Activated naive CD4-positive, alpha-beta T cell treated with Interleukin-2 at 50 U/mL for 16 hours (primary cell): ENCODE measurements at places on chromosomes 7 and 10.
A peak's percentile ranks its signal among the peaks of the same experiment; 100 is the strongest.

GRCh38 chr10:96130326-96130995, 364 bp downstream of the ZNF518A start:
- peak; percentile 74 for DNase-seq

- DNase-seq: no peak
Measured at GRCh38 chr7:474605-475424, 44.8 kb downstream of the PDGFA start.

GRCh38 chr7:28592861-28593260, 180.5 kb downstream of the CREB5 start:
- no peak for DNase-seq

- DNase-seq: no peak
Measured at GRCh38 chr10:108597657-108598319, 1325.5 kb downstream of the XPNPEP1 start.

GRCh38 chr10:59470570-59470969, 108.2 kb upstream of the FAM13C start:
- DNase-seq: no peak

DNA sequence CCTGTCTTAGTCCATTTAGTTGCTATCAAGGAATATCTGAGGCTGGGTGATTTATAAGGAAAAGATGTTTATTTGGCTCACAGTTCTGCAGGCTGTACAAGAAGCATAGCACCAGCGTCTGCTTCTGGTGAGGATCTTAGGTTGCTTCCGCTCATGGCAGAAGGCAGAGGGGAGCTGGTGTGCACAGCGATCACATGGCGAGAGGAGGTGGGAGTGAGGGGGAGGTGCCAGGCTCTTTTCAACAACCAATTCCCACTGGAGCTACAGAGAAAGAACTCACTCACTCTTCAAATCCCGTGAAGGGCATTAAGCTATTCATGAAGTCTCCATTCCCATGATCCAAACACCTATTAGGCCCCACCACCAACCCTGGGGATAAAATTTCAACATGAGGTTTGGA, 371.6 kb downstream of the SH2D4B start:
- DNase-seq: no peak

DNA sequence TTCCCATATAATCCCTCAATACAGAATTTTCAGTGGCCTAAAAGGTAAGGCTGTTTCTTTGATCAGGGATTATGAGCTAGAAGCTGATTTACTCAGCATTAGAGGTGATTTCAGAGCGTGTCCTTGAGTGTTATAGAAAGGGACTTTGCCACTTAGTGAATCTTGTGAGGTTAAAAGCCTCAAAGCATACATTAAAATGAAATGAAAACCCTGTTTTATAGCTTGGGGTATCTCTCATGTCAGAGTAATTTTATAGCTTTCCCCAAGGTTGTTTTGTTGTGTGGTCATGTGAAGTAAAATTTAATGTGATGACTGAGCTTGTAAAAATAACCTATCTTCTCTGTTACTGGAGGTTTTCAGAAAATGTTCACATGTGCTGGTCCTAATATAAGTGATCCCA, 198.8 kb downstream of the CDCA7L start:
- no peak for DNase-seq

DNA sequence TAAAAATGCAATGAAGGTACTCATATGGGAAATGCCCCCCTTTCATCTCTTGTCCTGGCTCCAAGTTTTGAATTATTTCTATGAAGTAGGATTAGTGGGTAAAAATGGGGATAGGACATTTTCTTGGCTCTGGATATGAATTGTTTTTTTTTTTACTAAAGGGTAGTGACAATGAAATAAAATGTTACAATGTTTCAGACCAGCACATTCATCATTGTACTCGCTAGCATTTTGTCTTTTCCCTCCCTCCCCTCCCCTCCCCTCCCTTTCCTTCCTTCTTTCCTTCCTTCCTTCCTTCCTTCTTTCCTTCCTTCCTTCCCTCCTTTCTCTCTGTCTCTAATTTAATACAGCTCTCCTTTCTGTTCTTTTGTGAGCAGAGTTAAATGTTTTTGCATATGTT, 64.4 kb downstream of the CDK1 start:
- DNase-seq: no peak

GRCh38 chr7:45721686-45722598, 147.8 kb downstream of the ADCY1 start:
- DNase-seq: no peak

DNA sequence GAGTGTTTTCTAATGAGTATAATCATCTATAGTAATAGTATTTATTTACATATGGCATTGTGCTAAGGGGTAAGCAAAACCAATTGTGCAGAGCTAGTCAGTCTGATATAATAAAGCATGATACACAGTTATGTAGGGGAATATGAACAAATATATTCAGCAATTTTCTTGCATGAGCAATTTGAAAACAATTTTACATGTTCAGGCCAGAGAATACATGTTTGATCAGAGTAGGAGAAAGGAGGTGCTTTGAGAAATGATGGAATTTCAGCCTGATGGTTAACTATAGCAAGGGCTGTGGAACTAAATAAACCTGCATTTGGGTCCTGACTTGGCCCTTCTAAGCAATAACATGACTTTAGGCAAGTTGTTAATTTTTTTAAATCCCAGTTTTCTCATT, 214.5 kb downstream of the TWIST1 start:
- no peak for DNase-seq

DNA sequence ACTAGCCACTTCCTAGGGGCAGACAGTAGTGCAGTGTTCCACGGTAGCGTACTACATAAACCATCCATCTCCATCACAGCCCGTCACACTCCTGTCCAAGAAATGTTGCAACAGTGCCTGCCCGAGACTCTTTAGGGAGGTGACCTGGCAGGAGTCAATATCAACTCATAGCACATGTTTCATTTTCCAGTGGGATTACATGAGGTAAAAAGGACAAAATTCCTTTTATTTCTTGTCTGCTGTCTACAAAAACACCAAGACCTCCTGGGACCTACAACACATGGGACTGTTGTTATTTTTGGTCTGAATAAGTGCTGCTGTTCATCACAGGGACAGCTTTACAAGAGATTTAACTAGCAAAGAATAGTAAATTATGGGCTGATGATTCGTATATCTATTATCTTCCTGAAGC, 99.9 kb downstream of the MPP7 start:
- DNase-seq: no peak

GRCh38 chr7:36001546-36001945, 151.5 kb upstream of the EEPD1 start:
- DNase-seq: no peak

DNA sequence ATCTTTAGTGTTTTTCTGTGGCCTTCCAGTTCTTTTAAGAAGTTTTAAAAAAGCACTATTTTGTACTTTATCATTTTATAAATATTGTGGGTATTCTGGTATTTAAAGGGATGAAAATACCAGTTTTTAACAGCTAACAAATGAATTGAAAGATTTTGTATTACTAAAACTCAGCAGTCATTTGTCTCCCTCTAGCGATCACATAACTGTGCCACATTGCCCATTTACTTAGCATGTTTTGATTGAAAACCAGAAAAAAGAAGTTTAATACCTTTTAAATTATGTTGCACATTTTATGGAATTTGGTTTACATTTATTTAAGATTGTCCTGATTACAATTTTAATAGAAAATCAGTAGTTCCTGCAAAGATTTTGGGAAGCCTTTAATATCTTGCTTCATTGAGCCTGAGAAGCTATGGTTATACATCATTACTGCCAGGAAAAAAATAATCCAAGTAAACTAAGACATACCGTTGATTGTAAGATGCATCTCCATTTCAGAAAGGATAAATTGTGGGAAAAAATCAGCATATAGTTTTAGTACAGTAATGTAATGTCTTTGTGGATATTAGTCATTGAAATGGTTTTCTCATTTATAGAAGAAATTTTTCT, 34.9 kb downstream of the TAX1BP1 start:
- DNase-seq: no peak
